ENCODE measurements at places on chromosomes 16 and 17.
A peak's percentile ranks its signal among the peaks of the same experiment; 100 is the strongest.

DNA sequence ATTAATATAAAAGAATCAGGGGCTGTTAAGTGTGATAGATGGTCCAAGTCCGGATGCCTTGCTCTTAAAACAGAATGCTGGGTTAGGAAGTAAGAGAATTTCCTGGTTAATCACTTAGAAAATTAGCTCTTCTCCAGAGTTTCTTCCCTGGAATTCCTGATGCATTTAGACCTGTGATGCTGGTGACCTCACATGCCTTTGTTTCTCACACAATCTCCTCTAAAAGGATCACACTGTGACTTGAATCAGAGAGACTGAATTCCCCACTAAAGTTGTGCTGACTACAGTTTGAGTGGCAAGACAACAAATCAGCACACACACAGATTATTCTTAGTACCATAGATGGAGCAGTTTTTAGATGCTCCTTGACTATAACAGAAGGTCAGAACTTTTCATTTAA is 4.4 kb upstream of the RNF43 start:
- DNase-seq: no peak

GRCh38 chr16:11297492-11298142 is 16.5 kb upstream of the PRM1 start:
- DNase-seq: peak; percentile 27

DNA sequence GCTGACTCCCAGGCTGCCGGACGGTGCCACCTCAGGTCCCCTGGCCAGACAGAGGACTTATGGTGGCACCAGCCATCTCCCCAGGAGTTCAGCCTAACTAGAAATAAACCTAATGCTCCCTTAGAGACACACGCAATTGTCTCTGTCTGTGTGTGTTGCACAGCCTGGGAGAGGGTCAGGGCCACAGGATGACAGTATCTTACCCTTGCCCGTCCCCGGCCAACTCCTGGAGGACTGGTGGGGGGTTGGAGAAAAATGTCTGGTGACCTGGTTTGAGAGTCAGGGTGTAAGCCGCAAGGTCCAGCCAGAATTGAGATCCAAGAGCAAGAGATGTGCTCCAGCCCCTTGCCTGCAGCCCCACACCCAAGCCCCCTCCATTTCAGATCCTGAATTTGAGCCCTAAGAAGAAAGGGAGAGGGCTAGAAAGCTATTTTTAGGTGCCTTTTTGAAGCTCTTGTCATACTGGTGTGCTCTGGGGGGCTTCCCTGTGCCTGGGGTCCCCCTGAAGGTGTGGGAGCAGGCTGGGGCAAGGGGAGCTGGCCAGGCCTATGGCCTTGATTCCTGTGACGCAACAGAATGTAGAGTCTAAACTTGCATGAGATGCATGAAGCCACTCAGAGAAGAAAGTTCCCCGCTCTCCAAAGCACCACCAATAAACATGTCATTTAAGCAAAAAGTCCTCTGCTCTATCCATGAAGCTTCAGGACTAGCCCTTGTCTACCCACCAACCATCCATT is 12.9 kb downstream of the ZNF319 start:
- DNase-seq: no peak

GRCh38 chr16:79826732-79827475 is 226.4 kb upstream of the MAF start:
- DNase-seq: no peak

- DNase-seq: no peak
These were observed 826.7 kb downstream of the KCNJ2 start for GRCh38 chr17:70995997-70996396.

DNA sequence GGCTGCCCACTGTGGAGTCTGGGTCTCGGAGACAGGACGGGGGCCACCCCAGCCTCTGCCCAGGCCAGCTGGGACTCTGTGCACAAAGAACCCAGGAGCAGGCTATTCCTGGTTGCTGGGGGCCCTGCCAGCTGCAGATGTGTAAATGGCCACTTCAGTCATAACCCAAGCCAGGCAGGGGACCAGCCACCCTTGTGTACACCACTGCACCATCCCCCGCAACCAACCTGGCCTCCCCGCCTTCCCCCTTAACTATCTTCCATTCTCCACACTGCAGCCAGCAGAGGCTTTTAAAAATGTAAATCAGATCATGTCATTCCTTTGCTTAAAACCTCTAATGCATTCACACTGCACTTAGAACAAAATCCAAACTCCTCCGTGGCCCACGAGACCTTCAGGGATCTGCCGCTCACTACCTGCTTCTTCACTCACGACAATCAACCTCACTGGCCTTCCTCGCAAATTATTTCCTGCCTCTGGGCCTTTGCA is 28.3 kb downstream of the RTN4RL1 start:
- no peak for DNase-seq

GRCh38 chr16:75482434-75483205 is 12.6 kb downstream of the CHST6 start:
- DNase-seq: no peak

- DNase-seq: no peak
These were observed 18.7 kb upstream of the BEAN1 start for GRCh38 chr16:66408163-66409048.

- no peak for DNase-seq
These were observed 1.5 kb downstream of the CRK start for GRCh38 chr17:1454541-1454940.

DNA sequence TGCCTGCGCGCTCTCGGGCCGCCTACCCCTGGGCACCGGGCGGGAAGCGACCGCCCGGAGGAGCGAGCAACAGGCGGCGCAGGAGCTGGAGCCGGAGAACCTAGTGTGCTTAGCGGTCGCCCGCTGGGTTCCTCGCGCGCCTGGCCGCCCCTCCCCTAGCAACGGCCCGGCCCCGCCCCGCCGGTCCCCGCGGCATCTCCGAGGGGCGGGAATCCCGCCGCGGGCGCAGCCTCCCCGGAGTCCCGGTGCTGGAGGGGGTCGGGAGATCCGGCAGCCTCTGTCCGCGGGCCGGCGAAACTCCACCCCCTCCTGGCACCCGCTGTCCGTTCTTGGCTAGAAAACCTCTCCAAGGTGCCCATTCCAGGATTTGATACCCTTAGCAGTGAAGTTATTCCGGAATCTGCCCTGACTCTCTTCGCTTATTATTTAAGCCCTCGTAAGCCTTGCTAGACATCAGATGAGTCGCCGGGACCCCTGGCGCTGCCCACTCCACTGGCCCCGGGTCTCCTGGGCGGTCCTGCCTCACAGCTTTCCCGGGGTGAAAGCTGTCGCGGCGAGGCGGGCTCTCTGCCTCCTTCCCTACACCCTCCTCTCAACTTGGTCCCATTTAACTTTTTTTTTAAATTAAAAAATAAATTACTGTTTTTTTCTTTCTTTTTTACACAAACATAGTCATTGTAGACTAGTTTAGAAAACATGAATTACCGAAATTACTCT is at the start of gene RPRML:
Gene RPRML, minus strand, starts transcription at position 107 of the 717 bp plus-strand sequence. CDS start 246 bp downstream, outside the sequence.
- DNase-seq: no peak

DNA sequence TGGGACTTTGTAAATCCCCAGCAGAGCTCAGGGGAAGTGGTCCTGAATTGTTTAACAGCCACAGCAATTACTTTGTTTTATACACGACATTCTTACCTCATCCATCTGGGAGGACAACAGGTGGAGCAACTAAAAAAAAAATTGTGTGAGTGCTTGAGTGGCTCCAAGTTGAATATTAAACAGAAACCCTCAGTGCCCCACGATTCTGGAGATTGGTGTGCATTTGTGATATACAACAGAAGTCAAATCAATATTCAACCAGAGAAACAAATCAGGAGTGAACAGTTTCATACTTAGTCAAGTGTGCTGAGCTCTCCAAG is 204.8 kb downstream of the HAPSTR1 start:
- DNase-seq: no peak

DNA sequence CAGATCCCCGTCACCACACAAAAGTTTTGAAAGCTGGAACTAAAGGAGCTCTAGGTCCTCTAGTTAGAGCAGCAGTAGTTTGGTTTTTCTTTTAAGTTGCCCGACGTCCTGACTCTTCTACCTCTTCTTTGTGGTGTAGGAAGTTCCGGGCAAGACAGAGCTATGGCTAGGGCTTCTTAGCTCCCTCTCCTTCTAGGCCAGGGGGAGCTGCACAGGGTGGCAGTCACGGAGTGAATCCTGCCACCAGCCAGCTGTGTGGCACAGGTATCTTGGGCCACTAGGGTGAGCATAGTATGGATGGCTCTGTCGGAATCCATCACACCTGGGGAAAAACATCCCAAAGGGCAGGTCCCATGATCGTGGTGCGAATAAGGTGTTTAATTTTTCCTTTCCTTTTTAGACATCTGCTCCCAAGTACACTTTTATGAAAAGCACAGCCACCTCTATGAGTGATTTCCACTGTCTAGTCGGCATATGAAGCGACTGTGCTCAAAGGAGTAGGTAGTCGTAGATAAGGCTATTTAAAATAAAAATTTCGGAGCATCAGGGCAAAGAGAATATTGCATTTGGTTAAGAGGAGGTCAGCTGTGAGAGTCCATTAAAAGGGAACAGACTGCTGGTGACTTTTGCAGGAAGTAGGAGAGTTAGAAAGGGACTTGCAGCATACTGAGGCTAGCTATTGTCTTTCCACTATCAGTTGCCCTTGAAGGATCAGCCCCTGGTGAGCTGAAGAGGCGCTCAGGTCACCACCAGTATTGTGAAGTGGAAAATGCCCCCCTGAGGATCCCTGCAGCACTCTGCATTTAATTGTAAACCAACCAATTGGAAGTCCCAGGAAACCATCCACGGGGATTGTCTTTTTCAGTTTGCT is 2.1 kb downstream of the PRKCA start:
- no peak for DNase-seq

GRCh38 chr16:88010343-88010967 is 59.2 kb downstream of the BANP start:
- no peak for DNase-seq
